ENCODE measurements at places on chromosomes 3 and 15.

GRCh38 chr3:67648701-67649100 lies 5.7 kb downstream of the SUCLG2 start:
- DNase-seq: no peak

GRCh38 chr3:141259821-141260629 lies 28.4 kb downstream of the PXYLP1 start:
- no peak for DNase-seq

GRCh38 chr3:193897731-193898180 lies 238.2 kb upstream of the HES1 start:
- no peak for DNase-seq

- no peak for DNase-seq
Measured at GRCh38 chr15:69009341-69009740, 5.2 kb upstream of the NOX5 start.

- no peak for DNase-seq
Measured at GRCh38 chr3:48621461-48621869, at the start of gene TMEM89. TMEM89 (minus strand) TSS chr3:48621769; CDS start chr3:48621756, 13 bp downstream.

- DNase-seq: no peak
Measured at GRCh38 chr3:163196815-163197374, 1700.3 kb downstream of the OTOL1 start.

DNA sequence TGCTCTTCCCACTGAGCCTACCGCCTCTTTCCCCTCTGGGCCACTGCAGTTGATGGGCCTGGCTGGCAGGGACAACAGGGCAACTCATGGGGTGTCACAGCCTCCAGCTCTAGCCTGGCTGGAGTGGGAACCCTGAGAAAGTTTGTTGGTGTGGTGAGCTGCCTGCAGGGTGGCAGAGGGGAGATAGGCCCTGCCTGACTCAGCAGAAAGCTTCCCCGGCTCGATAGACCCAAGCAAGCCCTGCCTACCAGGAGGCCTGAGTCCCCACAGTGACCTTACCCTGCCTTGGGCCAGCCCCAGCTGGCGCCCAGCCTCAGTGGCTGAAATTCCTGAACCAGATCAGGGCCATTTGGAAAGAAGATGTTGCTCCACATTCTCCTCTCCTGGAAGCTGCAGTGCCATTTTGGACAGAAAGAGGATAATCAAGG lies 29.4 kb downstream of the ABTB1 start:
- DNase-seq: no peak

- DNase-seq: no peak
Measured at GRCh38 chr3:14352002-14352627, 50.3 kb upstream of the SLC6A6 start.

DNA sequence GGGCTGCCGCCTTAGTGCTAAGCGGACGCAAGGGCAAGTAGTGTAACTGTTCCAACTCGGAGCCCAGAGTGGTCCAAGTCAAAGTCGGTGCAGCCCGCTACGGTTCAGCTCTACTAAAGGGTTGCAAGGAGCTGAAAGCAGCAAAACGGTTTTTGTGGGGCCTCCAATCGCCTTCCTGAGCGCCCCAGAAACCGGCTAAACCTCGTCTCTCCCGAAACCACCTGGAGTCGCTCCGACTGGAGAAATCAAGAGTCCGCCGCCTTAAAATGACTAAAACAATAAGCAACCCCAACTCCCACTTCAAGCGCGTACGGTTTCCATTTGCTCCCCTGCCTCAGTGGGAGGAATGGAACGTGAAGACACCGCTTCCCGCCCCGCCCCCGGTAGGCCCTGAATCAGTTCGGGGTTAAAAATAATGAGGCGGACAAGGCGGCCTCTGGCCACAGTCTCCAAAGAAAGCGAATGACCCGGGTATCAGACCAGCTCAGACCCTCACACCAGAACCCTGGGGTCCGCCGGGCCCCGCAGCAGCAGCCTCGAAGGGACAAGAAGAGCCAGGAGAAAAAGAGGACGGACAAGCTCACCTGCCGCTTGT lies 401 bp downstream of the SEC11A start:
- DNase-seq: no peak

- no peak for DNase-seq
Measured at GRCh38 chr15:74571191-74571590, 30.2 kb downstream of the ARID3B start.

DNA sequence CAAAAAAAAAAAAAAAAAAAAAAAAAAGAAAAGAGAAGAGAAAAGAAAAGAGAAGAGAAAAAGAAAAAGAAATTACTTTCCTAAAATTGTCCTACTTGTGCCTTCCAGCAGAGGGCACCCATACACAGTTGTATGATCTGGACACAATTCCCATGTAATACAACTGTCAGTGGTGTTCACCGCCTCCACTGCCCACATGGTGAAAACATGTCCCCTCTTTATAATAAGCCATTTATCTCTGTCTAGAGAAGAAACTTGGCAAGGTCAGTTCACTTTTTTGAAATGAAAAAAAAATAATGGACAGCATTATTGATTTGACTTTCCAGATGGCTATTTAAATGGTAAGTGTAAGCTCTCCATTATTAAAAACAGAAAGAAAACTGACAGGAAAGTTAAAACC lies 459.4 kb downstream of the GBE1 start:
- DNase-seq: no peak

DNA sequence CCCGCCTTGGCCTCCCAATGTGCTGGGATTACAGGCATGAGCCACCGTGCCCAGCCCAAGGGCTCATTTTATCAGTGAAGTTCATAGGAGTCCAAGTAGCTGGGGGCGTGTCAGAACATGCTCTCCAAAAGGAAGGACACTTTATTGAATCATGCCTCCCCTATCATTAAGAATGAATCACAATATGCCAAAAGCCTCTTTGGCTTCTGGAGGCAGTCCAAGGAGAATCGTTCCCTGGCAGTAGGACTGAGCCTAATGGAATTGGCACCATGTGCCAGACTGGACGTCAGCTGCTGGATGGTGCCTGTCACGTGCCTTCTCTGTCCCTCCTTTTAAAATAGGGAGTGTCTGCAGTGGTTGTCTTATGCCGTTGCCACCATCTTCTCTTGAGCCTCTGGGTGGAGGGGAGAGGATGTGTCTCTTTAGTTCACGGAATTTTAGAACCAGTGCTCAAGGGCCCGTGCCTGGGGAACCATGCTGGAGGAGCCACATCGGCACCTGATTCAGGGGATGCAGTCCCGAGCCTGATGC lies 234.7 kb upstream of the LYSMD4 start:
- no peak for DNase-seq

GRCh38 chr3:32818970-32819511 lies 1.2 kb downstream of the TRIM71 start:
- no peak for DNase-seq

DNA sequence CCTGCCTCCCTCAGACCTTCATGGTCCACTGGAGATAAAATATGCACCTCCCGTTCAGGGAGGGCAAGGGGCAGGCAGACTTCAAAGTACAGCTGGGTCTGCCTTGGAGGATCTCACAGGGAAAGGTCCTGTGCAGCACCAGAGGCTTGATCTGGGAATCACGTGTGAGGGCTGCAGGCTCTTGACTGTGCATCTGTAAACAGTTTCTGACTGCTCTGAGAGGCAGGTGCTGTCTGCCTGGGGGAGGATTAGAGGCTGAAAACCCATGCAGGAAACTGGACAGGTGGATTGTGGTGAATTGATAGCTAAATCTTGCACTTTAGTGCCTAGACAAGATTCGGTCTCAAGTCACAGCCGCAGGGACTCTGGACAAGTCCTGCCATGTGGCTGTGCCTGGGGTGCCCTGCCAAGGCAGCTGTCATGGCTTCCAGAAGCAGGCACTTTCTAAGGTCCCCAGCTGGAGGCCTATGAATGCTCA lies 239.3 kb downstream of the EPHB1 start:
- no peak for DNase-seq
